Myocyte (in vitro differentiated cells): ENCODE measurements at places on chromosomes 16 and 17. TPM values are rescaled to one million over a fixed set of nuclear protein-coding genes. Genes with fewer than 3 reads are reported as not detected.

GRCh38 chr16:68079626-68080344 lies 5.4 kb upstream of the NFATC3 start:
- DNase-seq, result no peak

- DNase-seq, result peak; percentile 67
Observed at GRCh38 chr16:84970447-84971127, 40.7 kb downstream of the ZDHHC7 start.

The GJD3 gene
- not detected in 2 replicates for total RNA-seq

The CENPT gene
- total RNA-seq, result 48.3 and 63.7 TPM in 2 replicates

The ZNF423 gene
- total RNA-seq, result 0.21 and 1.4 TPM in 2 replicates

DNA sequence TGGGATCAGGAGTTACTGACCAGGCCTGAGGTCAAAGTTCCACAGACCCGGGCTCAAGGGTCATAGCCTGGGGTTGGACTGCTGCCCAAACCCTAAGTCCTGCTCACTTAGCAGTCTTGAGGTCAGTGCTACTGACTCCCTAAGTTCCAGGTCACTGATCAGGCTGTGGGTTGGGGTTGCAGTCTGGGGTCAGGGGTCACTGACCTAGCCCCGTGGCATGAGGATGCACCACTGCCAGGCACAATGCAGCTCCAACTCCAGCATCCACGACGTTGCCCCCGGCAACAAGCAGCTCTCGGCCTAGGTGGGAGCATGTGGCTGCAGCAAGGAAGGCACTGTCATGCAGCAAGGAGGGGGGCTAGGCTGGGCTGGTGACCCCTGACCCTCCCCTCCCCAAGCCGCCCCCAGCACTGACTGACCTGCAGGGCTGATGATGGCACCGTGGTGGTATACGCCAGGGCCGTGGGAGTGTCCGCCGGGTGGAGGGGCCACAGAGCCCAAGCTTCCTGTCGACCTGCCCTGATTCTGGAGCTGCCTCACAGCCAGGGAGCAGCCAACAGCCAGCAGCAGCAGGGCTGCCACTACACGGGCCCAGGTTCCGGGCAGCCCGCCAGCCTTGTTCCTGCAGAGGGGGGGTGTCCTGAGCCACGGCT lies 1.1 kb downstream of the GGT6 start:
- no peak for DNase-seq

The XYLT1 gene
- total RNA-seq, result 0.94 and 1.4 TPM in 2 replicates

- DNase-seq, result no peak
Observed at GRCh38 chr16:6447021-6447790, 885.4 kb upstream of the RBFOX1 start.

The ABCC6 gene
- 0.10 and 0.43 TPM in 2 replicates for total RNA-seq

DNA sequence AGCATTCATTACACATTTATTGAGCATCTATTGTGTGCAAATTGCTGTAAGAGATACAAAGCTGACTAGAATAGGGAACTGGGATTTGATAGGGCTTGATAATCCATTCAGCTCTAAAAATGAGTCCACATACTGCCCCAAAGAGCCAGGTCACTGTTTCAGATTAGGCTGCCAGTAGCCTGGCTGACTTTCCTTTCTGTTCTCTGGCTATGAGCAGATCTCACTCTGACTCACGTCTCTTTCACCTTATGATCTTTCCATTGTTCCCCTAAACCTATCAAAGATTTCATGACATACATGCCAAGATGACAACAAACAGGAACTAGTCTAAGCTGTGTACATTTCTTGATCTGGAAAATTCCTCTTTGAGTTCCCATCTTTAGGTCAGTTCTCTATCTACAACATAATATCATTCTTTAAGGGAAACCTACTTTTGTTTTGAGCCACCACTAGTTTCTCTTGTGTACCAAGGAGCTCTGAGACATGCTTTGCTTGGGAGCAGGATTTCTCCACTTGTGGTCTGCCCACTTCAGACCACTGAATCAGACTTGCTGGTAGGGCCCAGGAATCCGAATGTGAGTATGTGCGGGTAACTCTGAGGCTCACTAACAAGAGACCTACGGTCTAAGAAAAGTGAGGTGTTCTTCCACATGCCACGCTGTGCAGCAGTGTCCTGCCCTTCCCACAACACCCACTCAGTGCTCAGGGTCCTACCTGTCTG lies 40.9 kb upstream of the ICAM2 start:
- no peak for DNase-seq

- no peak for DNase-seq
Observed at GRCh38 chr16:55981557-55981956, 106.4 kb upstream of the CES5A start.

The LGALS9 gene
- total RNA-seq, result 0.29 and 0.31 TPM in 2 replicates

The AOC3 gene
- total RNA-seq, result 0.47 and 0.67 TPM in 2 replicates

The CLEC10A gene
- not detected in 2 replicates for total RNA-seq

DNA sequence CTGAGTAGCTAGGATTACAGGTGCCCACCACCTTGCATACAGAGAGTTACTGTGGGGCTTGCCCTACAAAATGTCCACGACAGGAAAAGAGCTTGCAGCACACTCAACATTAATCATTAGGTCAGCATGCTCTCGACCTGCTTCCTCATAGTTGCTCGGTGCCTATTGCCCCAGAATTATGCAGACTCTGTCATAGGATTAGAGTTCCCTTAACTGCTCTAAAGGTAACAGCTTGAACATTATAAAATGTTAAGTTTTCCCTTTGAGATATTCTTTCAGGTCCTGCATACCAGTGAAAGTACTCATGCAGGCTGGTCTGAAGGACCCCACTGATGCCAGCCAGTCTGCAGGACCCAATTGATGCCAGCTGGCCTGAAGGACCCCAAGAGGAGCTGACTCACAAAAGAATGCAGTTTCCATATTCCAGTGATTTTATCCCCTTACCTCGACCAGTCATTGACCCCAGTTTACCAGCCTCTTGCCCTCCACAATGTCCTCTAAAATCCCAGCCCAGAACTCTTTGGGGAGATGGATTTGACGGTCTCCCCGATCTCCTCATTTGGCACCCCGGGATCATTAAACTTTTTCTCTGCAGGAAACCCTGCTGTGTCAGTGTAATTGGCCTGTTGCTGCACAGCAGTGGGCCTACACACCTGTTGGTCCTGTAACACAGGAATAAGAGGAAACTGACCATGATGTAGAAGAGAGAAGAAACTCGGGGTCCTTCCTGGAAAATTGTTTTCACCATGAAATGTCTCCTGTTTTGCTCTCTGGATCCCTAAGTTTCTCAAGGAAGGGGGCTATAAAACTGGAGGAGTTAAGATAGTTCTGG lies 10.6 kb downstream of the ICAM2 start:
- no peak for DNase-seq

- peak; percentile 15 for DNase-seq
Observed at GRCh38 chr17:75980188-75981018, 1.4 kb downstream of the TEN1 start.

DNA sequence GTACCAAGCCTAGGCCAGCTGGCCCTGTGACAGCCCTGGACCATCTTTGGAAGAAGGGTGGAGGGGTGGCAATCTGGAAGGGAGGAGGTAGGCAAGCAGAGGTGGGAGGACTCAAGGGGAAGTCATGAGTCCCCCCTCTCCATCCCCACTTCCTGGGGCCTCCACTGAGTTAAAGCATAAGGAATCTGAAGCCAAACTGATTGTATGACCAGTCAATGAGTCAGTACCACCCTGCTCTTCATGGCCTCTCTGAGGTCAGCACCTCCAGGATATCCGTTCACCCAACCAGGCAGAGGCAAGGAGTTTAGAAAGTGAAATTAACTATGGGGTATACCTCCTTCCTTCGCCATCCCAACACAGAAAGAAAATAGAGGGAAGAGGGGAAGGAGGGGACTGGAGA lies 272.7 kb downstream of the SOX9 start:
- DNase-seq, result peak; percentile 32

The TBC1D3C gene
- 1.2 and 1.6 TPM in 2 replicates for total RNA-seq

DNA sequence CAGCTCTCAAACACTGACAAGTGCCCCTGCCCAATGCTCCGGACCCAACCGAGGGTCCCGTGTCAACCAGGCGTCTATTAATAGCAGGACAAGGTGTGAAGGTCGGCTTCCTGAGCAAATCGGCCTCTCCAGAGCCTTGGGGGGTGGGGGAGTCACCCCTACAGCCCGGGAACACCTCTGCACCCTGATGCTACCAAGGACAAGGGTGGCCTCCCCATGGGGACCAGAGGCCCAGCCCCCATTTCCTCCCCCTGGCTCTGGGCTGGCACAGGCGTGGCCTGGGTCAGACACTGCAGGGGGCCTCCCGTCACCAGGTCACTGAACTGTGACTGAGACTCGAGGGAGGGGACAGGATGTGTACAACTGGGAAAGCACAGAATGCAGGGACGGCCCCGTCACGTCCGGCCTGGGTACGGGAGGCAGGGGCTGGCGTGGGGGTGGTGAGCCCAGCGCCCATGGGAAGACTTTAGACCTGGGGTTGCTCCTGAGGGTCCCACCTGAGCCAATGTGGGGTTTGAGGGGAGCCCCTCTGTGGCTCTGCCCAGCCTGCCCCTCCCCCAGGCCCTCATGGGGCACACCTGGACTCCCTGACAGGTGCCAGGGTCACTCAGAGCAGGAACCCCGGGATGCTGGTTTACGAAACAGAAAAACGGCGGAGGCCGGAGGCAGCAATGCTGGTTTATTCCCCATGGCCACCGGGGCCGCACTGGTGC lies 579 bp upstream of the CYBA start:
- no peak for DNase-seq

DNA sequence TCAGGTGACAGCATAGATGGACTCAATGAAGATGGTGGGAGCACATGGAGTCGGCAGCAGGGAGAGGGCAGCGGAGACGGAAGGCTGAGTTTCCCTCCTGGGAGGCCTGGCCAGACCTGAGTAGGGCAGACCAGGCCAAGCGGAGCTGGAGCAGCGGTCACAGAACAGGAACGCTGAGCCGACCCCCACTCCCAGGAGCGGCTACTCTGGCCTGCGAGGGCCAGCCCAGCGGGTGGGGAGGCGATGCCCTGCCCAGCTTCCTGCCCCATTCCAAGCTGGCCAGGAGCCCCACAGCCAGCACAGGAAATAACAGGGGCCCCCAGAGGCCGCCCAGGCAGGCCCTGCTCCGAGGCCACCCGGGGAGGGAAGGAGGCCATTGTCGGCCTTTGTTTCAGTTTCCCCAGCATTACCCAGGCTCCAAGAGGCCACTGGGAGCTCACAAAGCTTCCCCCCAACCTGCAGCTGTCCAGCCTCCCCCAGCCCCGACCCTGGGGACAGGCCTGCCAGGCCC lies 79.8 kb downstream of the ZNF423 start:
- DNase-seq, result no peak

The MIEF2 gene
- total RNA-seq, result 38.0 and 50.5 TPM in 2 replicates

The GRN gene
- 337 and 394 TPM in 2 replicates for total RNA-seq

- no peak for DNase-seq
Observed at GRCh38 chr16:85225257-85225656, 113.0 kb upstream of the CIBAR2 start.

GRCh38 chr16:89934611-89935553 lies 11.7 kb downstream of the TUBB3 start:
- no peak for DNase-seq

- no peak for DNase-seq
Observed at GRCh38 chr17:28857905-28858800, 3.3 kb downstream of the ERAL1 start.

The CCR7 gene
- 0.05 TPM in 1 of 2 replicates, not detected in the other for total RNA-seq

GRCh38 chr16:12998361-12999085 lies 97.1 kb downstream of the SHISA9 start:
- no peak for DNase-seq

DNA sequence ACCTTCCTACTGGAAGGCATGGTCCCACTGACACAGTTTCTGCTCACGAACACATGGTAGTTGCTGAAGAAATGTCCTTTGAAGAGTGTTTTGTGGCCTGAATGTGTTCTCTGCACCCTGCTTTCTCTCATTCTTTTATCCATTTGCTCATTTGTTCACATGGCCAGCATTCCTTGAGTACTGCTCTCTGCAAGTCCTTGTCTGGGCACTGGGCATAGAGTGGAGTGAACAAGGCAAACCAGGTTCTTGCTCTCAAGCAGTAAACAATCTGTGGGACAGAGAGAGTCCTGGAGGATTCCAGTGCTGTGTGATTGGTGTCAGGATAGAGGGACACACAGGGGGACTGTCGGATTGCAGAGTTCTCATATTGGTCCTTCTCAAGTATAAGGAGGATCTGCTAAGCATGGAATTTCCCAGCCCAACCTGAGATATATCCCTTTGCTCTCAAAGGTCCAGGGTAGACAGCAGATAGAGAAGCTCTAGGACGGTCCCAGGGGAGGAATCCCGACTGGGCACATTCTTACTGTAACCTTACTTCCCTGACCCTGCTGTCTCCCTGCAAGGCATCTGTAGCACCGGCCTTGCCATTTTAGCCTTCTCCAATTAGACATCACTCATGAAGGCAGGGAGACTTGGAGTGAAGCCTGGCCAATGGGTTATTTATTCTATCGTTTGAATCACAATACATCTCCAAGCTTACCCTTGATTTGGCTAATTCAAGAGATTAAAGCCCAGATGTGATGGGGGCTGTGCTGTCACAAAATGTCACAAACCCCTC lies 32.3 kb downstream of the ARL4D start:
- no peak for DNase-seq

The SKAP1 gene
- not detected in 2 replicates for total RNA-seq

The AANAT gene
- not detected in 2 replicates for total RNA-seq

DNA sequence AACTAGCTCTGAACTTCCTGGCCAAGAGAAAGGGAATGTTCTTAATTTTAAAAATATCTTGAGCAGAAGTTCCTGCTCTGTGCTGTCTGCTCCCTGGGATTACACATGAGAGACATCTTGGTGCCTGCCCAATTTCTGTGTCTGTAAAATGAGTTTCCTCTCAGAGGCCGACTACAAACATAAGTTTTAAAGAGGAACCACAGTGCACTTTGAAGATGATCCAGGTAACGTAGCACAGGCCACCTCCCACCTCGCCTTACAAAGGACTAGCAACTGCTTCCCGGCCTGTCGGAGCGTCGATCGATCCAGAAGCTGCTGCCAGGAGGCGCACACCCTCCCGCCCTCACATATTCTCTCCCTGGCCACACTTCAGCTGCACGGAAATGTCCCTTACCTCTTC lies 55.0 kb upstream of the ATP2A3 start:
- no peak for DNase-seq

DNA sequence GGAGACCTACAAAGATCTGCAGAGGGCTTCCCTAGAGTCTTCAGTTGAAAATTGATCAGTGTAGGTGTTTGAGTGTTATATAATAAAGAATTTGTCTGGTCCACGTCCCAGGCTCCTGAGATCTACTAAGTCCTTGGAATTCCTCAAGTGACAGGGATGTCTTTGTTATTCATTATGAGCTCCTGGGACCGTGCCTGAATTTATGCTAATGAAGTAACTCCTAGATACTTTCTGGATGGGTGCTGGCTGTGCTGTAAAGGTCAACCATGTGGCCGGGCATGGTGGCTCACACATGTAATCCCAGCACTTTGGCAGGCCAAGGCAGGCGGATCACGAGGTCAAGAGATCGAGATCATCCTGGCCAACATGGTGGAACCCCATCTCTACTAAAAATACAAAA lies 43.7 kb downstream of the CDC27 start:
- no peak for DNase-seq

The CLDN9 gene
- 0.05 and 0.36 TPM in 2 replicates for total RNA-seq

The IL34 gene
- total RNA-seq, result 20.0 and 67.8 TPM in 2 replicates

The HSPB9 gene
- total RNA-seq, result not detected in 2 replicates

The PIPOX gene
- total RNA-seq, result 6.4 and 17.5 TPM in 2 replicates

The ASPHD1 gene
- total RNA-seq, result 3.9 and 4.0 TPM in 2 replicates
